Stimulated activated CD8-positive, alpha-beta memory T cell treated with anti-CD3 and anti-CD28 coated beads, Interleukin-4, amount 100 ng/mL, for 4 hours (primary cell): ENCODE measurements at places on chromosomes 16 and 17.

DNA sequence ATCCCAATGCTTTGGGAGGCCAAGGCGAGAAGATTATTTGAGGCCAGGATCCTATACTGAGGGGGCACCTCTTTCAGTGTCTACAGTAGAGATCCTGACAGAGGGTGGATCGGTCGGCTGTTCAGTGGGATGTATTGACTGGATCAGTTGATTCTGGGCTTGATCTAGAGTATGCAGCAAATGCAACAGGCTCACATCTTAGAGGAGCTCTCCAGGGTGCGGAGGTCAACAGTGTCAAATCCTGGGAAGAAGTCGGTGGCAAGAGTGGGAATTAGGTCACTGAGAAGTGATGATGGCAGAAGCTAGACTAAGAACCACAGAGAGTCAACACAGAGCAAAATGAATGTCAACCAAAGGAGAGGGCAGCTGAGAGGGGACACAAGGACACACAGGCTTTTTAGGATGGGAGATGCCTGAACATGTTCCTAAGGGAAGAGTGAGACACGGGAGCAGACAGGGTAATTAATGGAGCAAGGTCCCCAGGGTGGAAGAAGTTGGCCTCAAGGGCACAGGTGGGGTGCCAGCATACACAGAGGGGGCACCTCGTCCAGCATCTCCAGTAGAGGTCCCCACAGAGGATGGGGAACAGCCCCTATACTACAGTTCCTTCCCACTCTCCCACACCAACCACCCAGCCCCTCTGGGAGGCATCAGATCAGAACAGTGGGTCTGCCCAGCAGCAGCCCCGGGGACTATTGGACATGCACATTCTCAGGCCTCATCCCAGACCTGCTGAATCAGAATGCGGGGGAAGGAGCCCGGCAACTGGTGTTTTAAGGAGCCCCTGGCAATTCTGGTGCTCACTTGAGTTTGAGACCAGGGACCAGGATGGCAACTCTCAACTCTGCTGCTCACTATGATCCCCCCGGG lies 10.0 kb upstream of the CYTH1 start:
- no peak for DNase-seq

DNA sequence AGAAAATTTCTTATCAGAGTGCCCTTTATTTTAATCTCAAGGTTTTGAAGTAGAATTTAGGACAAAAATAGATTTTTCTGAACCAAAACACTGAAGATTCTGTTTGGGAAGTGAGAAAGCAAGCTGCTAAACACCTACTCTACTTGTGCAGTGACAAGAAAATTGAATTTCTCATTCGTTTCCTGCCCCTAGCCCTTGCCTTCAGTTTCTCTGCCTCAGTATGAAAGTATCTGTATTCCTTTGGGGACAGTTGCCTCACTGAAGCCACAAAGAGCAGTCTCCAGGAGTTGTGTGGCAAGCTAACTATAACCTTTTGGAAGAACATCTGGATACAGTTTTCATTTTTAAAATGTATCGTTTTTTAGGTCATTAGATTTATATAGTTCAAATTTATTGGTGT lies 19.7 kb downstream of the MOSMO start:
- DNase-seq: no peak

DNA sequence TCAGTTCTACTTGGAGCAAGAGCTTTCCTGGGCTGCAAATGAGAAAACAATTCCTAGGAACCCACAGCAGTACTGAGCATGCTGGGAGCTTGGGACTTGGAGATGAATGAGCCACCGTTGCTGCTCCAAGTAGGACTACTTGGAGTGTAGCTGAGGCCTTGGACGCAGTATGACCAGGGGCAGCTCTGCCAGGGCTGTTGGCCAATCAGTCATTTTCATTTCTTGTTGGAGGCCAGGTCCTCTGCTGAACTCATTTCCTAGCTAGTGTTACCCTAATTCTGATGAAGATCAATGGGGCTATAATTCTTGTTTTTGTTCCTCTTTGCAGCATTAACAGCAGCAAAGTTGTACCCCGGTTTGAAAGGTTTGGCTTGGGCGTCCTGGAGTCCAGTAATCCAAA lies 8.0 kb upstream of the LGALS9 start:
- DNase-seq: no peak

DNA sequence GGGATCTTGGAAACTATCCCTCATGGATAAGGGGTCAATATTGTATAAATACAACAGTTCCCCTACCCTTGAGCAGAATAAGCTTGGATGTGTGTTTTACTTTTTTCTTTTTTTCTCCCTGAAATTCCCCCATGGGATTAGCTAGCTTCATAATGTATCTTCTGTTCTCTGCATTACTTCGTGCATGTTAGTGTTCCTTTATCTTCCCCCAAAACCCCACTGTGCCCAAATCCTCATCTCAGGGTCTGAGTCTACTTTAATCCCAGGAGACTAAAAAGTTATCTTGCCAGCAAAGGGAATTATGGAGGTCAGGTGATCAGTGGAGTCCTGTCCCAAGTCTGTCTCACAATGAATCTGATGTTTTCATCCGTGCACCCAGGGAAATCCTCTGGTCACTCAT lies 217.5 kb upstream of the CNTNAP4 start:
- no peak for DNase-seq

GRCh38 chr16:7209598-7209997 lies 123.0 kb upstream of the RBFOX1 start:
- DNase-seq: no peak

DNA sequence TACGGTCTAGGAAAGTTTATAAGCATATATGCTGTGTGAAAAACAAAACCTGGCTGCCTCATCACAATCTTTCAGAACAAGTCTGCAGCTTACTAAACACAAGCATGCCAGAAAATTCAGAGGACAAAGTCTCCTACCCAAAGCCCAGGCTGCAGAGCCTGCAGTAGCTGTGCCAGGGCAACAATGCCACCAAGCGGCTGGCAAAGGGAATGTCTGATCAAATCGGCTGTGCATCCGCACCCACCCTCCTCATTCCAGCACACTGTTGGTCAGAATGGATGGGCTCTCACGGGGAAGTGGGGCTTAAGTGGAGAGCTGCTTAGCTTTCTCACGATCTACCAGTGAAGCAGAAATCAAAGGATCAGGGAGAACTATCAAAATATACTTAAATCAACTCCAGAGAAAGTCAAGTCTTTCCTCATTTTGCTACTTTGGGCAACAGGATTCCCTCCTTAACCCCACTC lies 73.5 kb downstream of the CYTH1 start:
- peak; percentile 17 for DNase-seq

DNA sequence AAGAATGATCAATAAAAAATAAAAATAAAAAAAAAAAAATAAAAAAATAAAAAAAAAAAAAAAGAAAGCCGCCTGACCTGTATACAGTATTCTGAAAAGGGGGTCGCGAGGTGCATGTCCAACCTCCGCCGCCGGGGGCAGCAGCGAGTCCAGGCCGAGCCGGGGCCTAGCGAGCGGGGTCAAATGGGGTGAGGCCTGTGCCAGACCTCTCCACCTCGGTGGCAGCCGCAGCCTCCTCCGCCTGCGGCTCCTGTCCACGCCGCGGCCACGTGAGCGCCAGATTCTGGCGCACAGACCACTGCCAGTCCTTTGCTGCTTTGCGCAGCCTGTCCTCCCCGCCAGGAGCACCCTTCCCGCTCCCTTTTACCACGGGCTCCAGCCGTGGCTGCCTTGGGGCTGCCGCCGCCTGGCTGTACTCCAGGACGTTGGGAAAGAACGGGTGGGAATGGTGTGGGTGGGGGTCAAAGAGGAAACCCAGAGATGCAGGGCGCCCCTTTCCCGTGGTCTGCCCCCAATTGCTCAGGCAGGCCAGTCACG lies 2.4 kb upstream of the BCKDK start:
- peak; percentile 58 for DNase-seq

- DNase-seq: no peak
These were observed 15.6 kb downstream of the HIGD1B start for GRCh38 chr17:44863061-44863918.
